Adipocyte (in vitro differentiated cells): ENCODE measurements at places on chromosomes 7 and 10.

- no peak for DNase-seq
These were observed 12.1 kb upstream of the ZNF786 start for GRCh38 chr7:149102666-149103065.

GRCh38 chr7:127901895-127902703, 129.1 kb downstream of the LRRC4 start:
- DNase-seq, result no peak

GRCh38 chr10:62582804-62583208, 208.6 kb downstream of the ZNF365 start:
- peak; percentile 86 for DNase-seq

GRCh38 chr10:15370212-15370855, 755 bp downstream of the FAM171A1 start:
- peak; percentile 68 for DNase-seq

DNA sequence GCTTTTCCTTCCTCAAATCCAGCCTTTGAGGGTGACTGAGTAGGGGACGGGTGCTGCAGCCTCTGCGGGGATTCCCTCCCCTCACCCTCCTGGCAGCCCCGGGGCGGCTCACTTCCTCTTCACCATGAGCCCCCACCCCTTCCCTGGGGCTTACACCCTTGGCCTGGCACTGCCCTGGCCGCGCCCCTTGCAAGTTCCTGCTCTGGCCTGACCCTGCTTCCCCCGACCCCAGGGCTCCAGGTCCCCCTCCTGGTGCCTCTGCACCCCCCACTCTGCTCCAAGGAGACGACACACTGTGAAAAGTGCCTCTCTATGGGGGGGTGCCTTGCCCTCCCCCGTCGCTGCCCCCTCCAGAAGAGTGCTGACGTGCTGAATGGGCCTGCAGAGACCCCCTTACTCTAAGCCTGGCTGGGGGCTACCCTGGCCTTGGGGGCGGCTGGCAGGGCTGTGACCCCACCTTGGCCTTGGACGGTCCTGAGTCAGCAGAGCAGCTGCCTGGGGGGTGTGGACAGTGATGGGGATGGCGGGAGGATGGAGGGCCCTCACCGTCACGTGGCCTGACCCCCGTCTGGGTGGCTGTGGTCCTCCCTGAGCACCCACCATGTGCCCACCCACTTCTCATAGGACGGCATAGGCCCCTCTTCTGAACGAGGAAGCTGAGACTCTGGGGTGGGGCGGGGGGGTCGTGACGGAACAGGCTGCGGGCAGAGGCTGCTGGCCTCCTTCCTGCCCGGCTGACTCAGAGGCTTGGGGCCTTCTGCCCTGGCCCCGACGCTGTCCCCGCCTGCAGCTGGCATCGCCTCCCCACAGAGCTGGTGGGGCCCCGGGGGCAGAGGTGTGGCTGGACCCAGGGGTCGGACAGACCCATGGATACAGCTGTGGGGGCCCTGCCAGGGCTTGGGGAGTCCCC, 9.8 kb downstream of the LFNG start:
- peak; percentile 77 for DNase-seq

DNA sequence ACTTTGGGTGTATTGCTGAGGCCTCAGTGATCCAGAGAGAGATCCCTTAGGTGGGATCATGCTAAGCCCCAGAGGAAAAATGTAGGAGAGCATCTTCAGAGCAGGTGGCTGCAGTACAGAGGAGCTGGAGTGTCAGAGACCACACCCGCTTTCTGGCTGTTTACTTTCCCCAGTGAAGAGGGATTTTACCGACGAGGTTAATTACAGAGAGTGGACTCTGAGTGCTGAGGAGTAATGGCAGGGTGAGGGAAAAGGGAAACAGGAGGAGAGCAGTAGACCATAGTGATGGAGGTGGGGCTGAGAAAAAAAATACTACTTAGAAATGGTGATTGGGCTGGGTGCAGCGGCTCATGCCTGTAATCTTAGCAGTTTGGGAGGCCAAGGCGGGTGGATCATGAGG, 43.3 kb upstream of the HBP1 start:
- DNase-seq, result no peak

DNA sequence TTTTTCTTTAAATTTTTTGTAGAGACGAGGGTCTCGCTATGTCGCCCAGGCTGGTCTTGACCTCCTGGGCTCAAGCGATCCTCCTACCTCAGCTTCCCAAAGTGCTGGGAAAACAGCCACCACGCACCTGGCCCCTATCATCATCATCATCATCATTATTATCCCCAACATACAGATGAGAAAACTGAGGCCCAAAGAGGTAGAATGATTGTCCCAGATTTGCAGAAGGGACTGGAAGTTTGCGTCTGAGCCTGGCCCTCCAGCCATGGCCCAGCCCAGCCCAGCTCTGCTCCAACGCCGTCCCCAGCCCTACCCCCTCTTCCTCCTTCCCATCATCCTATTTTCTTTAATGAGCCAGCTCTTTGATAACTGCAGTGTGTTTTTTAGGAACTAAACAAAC, 34.9 kb downstream of the TMEM130 start:
- no peak for DNase-seq

DNA sequence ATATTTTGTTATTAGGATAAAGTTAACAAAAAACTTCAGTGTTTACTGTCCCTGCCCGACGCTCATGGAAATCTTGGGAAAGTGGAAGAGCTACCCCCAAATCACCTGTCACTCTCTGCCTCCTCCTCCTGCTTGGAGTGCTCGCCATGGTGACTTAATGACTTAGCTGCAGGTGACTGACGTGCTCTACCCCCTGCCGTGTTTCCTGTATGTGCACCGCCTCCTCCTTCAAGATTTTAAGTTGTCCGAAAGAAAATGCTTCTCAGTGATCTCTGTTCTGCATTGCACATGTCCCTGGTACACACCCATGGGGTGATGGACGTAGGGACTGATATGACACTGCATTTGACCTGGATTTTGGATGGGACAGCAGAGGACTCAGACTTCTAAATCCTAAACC, 338.8 kb upstream of the SHH start:
- no peak for DNase-seq

DNA sequence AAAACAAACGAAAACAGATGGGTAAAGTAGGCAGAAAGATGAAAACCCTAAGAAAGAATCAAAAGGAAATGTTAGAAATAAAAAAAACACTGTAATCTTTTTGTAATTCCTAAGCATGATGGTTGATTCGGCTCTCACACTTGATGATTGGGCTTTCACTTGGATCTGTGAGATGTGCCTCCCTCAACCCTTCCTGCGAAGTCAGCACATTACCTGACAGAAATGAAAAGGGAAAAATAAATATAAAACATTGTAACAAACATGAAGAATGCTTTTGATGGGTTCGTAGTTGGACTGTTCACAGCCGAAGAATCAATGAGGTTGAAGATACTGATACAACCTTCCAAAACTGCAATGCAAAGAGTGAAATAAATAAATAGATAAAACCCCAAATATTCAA, 99.8 kb downstream of the AKR1D1 start:
- DNase-seq, result no peak

GRCh38 chr7:98984126-98984525, 105.8 kb downstream of the TRRAP start:
- DNase-seq, result no peak

GRCh38 chr7:115679976-115680375, 350.6 kb downstream of the TFEC start:
- peak; percentile 60 for DNase-seq

- no peak for DNase-seq
These were observed 137.4 kb downstream of the ZNF438 start for GRCh38 chr10:30894221-30894620.

GRCh38 chr7:151411551-151411950, 1.7 kb upstream of the WDR86 start:
- no peak for DNase-seq

DNA sequence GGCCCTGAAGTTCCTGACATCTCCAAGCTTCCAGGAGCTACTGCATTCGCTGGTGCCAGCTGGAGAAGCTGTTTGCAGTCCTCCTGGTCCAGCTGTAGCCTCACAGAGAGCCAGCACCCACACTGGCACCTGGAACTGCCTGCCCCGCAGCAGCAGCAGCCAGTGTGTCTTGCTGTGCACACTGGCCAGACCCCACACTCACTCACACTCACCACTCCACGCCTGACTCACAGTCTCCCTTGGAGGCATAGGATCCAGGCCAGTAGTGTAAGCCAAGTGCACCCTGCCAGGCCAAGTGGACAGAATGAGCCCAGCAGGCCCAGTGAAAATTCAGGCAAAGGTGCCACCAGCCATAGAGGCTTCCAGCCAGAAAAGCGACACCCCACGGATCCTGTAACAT, 566.3 kb downstream of the GRM8 start:
- no peak for DNase-seq

- DNase-seq, result no peak
These were observed 40.6 kb downstream of the NHLRC2 start for GRCh38 chr10:113895018-113895417.

DNA sequence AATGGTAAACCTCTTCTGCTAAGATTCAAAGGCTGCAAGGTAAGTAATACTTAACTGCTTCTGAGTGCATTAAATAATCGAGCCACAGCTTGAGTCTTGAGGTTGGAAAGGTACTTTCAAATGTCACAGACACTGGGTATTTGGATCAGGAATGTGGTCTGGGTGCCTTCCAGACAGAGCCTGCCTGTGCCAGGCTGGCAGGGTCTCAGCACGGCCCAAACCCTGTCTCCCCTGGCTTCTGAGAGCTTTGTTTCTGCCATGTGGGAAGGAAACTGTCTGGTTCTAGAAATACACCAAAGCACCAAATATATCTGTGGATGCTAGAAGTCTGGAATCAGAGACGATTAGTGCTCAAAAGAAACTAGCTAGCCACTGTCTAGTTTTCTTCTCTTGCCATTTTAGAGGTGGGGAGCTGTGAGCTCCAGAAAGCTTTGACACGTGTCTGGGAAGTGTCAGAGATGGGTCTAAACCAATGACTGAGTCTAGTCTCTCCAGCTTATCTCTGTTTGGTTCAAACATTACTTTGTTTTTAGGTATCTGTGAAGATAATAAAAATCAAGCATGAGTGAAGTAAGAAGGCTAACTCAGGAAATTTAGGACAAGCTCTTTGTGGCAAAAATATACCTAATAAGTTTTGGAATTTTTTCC, 162.8 kb downstream of the CYP26A1 start:
- no peak for DNase-seq

DNA sequence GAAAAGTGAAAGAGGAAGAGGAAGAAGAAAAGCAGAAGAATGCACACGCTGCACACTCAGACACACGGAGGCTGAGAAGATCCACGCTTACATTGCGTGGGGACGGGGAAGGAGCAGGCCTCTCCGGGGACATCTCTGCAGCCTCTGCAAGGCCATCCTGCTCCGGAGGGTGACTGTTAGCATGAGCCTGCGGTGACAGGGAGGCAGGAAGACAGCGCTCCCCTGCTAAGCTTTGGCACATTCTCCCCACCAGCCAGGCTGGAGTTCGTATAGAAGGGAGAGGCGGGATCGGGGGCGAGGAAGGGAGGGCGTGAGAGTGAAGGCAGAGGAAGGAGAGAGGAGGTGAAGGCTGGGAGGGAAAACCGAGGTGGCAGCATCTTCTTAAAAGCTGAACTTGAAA, 366.0 kb upstream of the SHH start:
- no peak for DNase-seq

DNA sequence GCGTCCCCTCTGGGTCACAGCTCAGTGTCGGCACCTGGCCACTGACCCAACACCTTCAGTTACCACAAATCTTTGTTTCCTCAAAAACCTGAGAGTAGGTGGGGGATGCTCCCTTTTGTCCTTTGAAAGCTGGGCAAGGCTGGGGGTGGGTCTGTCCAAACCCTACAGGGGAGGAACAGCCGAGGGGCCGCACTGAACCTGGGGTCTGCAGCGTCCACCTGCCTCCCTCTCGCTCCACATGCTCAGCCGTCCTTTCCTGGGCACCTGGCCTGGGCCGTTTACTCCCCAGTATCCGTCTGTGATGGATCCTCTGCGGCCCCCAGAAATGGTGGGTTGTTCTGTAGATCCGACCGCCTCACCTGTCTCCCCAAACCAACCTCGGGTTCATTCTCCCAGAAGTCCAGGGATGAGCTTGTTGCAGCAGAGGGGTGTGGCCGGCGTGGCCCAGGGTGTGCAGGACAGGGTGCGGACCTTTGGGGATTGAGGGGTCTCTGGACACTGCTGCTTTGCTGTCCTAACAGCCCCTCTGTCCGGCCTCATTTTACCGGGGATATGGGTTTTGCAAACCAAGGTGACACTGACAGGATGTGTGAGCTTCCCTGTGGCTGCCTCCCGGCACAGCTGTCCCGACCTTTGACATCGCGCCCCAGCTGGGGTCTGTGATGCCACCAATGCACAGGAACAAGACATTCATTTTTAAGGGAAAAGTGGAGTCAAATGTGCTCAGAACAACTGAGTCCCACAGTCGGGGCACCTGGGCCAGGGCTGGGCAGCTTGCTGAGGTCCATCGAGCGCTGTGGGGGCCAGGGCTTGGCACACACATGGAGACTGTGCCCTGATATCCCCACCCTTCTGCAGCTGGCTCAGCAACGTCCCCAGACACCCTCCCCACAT, 115.9 kb downstream of the VIPR2 start:
- no peak for DNase-seq

GRCh38 chr7:45125193-45125904, 13.9 kb upstream of the TBRG4 start:
- DNase-seq, result no peak
